ENCODE measurements at places on chromosomes 2 and 18.
A peak's percentile ranks its signal among the peaks of the same experiment; 100 is the strongest.

GRCh38 chr2:174086708-174087107, 121.5 kb upstream of the SP3 start:
- no peak for DNase-seq

DNA sequence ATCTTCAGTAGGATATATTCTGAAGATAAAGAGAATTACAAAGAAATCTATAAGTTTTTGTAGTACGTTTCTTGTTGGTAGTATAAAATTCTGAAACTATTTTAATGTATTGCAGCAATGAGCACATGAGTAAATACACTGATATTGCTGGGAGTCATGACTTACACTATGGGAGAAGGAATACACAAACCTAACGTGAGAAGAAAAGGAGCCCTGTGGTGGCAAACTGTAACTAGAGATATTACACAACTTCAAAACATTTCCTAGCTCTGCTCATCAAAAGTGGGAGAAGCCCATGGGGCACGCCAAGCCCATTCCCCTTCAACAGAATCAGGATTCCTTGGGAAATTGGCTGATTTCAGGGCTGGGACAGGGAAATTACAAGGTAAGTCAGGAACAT, 20.5 kb downstream of the SPIRE1 start:
- no peak for DNase-seq

- DNase-seq, result peak; percentile 66
Observed at GRCh38 chr2:32357318-32358110, 691 bp downstream of the BIRC6 start.

GRCh38 chr18:28588884-28589549, 412.1 kb upstream of the CDH2 start:
- DNase-seq, result no peak

DNA sequence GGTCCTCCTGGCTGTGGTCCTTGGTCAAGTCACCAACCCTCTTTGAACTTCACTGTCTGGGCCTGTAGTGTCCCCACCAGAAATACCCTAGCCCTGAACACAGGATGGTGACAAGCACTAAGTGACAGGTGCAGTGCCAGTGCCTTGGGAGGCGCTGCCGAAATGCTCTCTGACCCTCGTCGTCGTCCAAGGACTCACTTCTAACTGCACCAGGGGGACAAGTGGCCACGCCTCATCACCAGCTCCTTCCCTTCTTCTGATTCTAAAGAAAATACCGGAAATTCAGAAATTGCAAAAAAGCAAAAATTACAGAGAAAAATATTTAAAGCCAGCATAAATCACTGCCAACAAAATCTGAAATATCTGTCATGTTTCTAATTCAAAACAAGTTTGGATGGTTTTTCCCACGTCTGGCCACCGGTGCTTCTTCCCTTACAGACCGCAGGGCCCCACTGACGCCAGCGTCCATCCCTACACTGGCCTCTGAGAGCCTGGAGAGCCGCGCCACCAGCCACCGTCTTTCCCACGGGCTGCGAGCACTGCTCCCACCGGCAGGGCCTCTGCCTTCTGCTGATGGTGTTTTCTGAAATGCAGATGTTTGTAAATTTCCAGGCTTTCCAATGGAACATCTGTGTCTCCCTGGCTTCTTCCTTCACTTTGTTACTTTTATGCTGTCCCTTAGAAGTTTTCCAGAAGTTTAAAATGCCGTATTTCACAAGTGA, 37.4 kb upstream of the GPC1 start:
- no peak for DNase-seq

DNA sequence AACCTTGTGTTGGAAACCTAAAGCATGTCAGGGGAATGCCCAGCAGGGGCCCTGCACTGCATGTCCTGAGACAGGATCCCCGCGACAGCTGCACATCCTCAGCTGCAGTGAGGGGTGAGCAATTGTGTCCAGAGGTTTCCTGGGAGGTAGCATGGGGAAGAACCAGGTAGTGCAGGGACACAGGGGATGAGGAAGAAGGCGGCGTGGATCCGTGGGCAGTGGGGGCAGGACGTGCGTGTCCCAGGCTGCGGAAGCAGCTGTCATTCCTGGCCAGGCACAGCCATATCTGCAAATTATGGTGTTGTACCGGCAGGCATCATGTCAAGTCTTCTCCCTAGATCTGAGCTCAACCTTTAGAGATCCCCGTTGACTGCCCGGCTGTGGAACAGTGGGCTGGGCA, 238.2 kb upstream of the MYT1L start:
- DNase-seq, result no peak

DNA sequence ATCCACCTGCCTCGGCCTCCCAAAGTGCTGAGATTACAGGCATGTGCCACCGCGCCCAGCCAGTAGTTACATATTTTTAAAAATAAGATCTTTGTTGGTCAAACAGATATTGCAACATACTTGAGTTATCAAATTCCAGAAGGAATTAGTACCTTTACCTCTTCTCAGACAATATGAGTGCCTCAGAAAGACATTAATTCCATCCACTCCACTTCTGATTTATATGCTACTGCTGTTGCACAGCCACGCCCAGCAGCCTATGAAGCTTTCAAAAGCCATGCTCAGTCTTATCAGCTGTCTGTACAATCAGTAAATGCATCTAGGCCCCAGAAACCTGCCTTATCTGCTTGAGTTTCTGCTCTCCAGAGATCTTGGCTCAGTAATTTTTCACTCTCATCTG, 47.8 kb downstream of the MEX3C start:
- DNase-seq, result no peak

DNA sequence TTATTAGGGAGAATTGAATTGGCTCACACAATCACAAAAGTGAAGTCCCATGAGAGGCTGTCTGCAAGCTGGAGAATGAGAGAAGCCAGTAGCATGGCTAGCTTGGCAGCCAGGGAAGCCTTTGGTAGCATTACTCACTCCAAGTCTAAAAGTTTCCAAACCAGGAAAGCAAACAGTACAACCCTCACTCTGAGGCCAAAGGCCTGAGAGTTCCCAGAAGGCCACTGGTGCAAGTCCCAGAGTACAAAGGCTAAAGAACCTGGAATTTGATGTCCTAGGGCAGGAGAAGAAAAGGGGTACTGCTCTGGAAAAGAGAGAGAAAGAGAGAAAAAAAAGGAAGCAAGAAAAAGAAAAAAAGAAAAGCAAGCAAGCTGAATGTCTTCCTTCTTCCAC, 318.2 kb downstream of the RND3 start:
- DNase-seq, result no peak

GRCh38 chr2:134029418-134029817, 224.5 kb upstream of the MGAT5 start:
- no peak for DNase-seq

DNA sequence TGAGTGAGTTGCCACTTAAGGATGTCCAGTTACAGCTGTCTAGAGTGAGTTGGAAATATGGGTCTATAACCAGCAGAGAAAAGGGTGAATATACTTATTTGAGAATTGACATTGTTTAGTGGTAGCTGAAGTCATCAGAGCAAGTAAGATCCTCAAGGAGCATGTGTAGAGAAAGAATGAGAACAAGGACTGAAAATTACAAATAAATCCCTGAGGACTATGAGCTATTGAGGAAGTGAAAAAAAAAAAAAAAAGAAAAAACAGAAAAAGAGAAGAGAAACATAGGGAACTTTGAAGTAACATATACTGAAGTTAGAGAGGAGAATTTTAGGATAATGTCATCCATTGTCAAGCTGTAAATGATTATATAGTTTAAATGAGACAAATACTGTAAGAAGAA, 134.0 kb upstream of the CCDC68 start:
- no peak for DNase-seq

DNA sequence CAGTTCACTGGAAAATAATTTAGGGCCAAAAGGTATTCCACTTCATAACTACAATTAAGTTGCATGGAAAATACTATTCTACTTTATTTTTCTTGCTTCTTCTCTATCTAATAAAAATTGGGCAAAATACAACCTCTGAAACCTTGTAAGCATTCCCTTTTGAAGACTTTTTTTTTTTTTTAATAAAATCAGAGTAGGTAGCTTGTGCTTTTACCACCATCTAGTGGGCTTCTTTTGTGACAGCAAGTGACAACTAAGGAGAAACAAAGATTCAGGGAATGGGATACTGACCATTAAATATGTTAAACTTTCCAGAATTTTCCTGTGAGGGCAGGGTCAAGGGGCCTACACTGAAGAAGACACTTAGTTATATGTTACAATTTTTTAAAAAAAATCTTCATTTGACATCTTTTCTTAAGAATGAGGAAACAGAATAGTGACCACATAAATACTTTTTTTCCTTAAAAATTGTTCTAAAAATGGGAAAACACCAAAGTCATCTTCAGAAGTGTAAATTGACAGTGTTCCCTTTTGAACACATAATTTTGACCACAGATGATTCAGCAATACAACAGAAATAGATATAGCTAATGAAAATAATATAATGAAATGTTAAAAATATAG, 1183.2 kb upstream of the ACVR2A start:
- DNase-seq, result peak; percentile 46

DNA sequence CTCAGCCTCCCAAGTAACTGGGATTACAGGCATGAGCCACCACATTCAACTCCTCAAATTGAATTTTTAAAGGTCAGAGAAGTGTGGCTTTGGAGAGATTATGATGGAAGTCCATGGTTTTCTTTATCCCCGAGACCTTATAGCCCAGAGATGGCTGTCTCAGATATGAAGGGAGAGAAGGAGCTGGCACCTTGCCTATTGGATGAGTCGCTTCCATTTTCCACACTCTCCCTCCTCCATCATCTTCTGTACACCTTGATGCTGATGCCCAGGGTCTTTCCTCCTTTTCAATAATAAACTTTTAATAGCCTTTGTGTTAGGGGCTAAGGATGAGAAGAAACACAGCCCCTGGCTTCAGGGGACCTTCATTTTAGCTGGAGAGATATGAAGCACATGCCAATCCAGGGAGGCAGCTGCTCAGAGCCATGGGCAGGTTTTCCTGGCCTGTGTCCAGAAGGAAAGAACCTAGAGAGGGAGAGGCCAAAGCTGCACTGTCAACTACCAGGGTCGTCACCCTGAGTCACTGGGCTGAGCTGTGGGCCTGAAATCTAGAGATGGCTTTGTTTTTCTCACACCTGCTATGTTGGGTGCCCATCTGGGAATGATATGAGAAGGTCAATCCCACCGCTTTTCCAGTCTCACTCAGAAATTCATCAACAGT, 146.0 kb upstream of the SERTAD2 start:
- no peak for DNase-seq

GRCh38 chr18:80145196-80145804, 36.2 kb downstream of the ADNP2 start:
- DNase-seq, result no peak

- no peak for DNase-seq
Observed at GRCh38 chr2:72864500-72864899, 22.7 kb upstream of the SPR start.

GRCh38 chr18:35507623-35508022, 9.9 kb upstream of the INO80C start:
- no peak for DNase-seq

DNA sequence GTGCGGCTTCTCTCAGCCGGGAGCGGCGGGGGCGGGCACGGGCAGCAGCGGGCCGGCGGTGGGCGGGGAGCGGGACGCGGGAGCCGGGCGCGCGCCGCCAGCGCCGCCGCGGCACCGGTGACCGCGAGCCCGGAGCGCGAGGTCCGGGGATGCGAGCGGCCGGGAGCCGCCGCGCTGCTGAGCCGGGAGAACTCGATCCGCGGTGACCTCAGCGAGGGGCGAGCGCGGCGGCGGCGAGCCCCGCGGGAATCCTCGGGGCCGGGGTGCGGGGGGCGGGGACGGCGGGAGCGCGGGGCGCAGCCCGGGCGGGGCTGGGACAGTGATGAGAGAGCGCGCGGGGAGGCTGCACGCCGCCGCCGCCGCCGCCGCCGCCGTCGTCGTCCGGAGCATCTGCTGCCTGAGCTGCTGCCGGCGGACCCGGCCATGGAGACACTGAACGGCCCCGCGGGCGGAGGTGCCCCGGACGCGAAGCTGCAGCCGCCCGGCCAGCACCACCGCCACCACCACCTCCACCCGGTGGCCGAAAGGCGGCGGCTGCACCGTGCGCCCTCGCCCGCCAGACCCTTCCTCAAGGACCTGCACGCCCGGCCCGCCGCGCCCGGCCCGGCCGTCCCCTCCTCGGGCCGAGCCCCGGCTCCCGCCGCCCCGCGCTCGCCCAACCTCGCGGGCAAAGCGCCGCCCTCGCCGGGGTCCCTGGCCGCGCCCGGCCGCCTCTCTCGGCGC, at the start of gene MTCL1:
TSS of gene MTCL1 (plus strand) at position 319 of the 723 bp plus-strand sequence. CDS start at position 424, 105 bp downstream.
- DNase-seq, result peak; percentile 60

DNA sequence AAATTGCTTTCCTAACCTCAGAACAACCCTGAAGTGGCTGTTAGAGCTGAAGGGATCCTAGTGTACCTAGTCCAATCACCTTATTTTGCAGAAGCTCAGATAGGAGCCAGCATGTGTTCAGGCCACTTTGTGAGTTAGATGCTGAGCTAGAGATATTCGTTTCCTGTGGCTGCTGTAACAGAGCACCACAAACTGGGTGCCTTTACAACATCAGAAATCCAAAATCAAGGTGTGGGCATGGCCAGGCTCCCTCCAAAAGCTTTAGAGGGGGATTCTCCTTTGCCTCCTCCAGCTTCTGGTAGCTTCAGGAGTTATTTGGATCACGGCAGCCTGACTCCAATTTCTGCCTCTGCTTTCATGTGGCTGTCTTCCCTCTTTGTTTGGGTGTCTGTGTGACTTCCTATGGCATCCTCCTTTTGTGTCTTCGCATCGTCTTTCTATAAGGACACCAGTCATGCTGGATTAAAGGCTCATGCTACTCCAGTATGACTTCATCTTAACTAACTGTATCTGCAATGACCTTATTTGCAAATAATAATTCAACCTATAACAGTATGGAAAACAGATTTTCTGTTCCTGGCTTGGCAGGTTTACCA, 86.3 kb upstream of the TGFA start:
- no peak for DNase-seq

GRCh38 chr18:48915626-48916425, 34.9 kb downstream of the SMAD7 start:
- DNase-seq, result peak; percentile 74

DNA sequence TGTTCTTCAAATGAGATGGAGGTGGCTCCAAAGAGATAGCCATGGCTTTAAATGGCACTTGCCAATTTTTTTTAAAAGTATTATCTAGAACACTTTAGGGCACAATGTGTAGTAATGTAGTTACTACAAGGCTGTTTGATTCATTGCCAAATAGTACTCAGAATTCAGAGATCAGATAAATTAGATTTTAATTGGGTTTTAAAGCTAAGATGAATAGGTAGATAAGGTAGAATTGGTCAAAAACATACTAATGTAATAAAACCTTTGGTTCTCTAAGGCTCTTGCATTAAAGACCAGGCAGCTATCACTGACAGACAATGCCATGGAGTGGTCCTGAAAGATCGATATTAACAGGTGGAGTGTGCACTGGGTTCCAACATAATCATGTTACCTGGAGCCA, 365.9 kb downstream of the LRRTM1 start:
- no peak for DNase-seq

DNA sequence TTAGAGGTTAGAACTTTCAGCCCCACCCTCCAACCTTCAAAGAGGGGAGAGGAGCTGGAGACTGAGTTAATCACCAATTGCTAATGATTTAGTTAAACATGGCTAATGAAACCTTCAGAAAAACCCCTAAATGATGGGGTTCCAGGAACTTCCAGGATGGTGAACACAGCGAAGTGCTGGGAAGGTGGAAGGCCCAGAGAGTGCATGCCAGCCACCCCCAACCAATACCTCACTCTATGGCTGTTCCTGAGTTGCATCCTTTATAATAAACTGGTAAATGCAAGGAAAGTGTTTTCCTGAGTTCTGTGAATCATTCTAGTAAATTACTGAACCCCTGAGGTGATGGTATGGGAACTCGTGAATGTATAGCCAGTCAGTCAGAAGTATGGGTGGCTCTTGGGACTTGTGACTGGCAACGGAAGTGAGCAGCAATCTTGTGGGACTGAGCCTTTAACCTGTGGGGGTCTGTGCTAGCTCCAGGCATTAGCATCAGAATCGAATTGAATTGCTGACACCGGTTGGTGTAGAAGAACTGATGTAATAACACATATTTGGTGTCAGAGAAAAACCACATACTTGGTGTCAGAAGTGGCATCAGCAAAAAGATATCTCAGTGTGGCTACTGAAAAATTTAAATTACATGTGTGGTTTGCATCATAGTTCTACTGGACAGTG, 37.4 kb downstream of the NPHP1 start:
- no peak for DNase-seq

All from NB4 (cell line).